ENCODE measurements at places on chromosomes 4 and X. TPM values are rescaled to one million over a fixed set of nuclear protein-coding genes. Genes with fewer than 3 reads are reported as not detected.

FDCSP gene
- not detected for total RNA-seq

BRS3 gene
- not detected for total RNA-seq

MAGEA1 gene
- total RNA-seq, result not detected

DNA sequence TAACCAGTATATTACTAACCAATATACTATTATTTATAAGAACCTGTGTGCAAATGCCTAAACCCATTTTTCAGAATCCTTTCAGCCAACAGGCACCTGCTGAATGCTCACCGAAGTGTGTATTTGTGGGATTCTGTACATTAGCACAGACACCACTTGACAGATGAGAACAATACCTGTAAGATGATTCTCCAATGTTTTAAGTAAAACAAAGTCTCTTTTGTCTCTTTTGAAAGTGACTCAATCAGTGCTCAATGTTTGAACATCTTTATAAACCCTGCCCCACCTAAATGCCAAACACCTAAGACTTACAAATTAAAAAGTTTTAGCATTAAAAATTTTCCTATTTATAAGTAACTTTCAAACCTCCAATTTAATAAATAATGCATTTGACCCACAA, 763 bp downstream of the ASB9 start:
- no peak for DNase-seq

DNA sequence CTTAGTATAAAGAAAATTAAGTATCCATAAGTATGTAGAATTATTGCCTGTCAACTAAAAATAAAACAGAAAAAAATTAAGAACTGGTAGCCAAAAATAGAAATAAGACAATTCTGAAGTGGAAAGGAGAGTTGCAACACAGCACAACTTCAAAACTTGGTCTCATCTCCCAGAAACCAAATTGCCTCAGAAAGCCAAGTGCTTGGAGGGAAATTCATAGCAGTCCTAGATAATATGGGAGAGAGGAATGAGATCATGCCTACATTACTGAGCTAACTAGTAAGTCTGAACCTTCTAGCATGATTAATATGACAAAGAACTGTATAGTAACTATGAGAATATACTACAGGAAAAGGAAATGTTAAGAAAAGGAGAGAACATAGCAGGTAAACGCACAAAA, 256.5 kb downstream of the LDB2 start:
- no peak for DNase-seq

DNA sequence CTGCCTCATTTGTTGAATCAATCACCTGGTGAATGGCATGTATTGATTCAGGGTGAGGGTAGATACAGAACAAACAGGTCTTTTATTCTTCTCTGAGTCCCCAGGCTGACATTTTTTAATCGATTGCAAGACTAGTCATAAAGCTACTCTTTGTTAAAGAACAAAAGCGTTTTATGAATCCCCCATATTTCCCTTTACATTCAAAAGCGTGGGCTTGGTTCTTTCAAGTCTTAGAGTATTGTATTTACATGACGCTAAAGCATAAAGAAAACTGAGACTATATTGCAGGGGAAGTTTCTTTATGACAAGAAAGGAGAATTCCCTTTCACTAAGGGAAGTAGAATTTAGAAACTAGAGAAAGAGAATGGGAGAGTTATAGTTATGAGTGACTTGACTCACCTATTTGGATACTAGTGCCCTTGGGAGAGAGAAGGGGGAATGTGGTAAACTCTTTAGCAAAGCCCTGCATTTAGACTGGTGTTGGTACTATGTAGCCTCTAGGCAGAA, 69.3 kb upstream of the PDE5A start:
- no peak for DNase-seq

DNA sequence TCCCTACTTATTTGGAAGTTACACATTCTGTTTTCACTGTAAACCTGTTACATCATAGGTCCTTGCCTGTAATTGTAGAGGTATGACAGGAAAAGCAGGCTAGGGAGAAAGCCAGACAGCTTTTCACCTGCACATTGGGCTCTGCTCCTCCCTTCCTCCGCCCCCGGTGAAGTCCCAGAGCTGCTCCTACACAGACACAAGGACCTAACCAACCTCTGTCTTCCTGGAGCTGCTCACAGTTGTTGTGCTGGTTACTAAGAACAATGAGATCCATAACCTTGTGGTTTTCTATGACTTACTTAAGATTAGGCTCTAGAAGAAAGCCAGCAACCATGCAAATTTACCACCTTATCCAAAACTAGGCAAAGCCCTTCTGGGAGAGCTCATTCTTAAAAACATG, 40.0 kb downstream of the MOSPD2 start:
- DNase-seq, result no peak

DNA sequence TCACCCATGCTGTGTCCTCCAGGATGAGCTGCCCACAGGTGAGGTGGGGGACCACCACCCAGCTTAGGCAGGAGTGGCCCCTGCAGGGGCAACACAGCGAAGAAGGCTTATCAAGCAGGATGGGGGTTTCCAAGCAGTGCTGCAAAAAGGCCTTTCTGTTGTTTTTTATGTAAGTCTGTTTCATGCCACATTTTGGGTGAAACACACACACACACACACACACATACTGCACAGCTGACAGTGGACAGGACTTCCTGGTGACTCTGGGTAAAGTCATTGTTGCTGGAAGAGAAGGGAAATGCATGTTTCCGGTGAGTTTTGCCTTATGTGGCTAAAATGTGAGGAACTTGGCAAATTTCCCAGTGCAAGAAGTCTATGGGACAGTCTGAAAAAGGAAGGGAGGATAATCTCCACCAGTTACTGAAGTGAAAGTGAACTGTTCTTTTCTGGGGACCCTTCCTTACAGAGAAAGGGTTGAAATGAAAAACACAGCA, 119.2 kb downstream of the IRF2 start:
- no peak for DNase-seq

DNA sequence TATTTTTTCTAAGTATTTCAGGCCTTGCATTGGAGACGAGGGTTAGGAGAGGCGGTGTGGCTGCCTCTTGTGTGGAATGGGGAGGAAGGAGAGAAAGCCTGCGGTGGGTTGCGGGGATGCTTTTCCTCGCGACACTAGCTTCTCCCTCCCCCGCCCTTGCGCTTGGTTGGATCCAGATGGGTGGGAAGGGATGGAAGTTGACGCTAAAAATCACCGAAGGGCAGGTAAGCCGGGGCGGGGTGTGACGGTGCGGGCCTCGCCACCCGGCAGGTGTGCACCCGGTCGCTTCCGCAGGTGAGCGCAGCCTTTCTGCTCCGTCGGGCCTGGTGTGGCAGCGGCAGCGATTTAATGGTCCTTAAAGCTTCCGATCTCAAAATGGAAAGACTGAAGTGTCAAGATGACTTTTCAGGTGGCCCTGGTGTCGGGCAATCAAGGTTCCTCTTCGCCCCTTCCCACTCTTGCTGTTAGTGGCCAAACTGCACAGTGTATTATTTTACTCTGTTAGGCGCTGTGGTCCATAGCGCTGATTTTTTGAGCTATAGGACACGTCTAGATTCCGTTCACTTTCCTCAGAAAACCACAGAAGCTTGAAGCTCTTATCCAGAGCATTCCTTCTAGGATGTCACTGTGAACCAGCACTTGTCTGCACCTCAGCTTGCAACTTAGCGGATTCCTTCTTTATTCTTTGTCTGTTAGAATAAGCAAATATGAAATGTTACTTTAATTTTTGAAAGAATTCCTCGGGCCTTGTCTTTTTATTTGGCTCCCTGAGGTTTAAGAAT, 765 bp downstream of the ENOPH1 start:
- DNase-seq, result no peak

GRCh38 chrX:140132937-140133336, 167.6 kb upstream of the CXorf66 start:
- no peak for DNase-seq

GRCh38 chrX:34147345-34147744, 15.2 kb upstream of the FAM47A start:
- peak; percentile 89 for DNase-seq

DNA sequence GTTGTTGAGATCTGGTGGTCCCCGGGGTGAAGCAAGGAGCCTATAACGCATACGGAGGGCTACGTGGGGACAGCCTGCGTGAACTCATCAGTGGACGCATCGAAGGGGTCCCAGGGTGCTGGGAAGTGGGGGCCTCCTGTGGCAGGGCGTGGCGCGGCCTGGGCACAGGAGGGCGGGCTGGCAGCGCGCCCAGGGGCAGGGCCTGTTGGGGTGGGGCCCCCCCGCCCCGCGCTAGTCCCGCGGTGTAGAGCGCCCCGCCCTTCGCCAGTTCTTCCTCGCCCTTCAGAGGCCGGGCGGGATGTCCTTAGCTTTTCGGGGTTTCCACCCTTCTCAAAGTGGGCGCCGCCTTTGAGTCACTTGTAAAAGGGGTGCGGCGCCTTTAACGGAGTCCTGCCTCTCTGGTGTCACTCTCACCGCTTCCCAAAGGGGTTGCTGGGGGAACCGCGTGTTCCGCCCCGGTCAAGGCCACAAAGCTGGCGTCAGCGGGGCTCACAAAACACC, 632 bp downstream of the PLP2 start:
- no peak for DNase-seq

- no peak for DNase-seq
These were observed 871 bp upstream of the HPGD start for GRCh38 chr4:174523025-174523693.

DNA sequence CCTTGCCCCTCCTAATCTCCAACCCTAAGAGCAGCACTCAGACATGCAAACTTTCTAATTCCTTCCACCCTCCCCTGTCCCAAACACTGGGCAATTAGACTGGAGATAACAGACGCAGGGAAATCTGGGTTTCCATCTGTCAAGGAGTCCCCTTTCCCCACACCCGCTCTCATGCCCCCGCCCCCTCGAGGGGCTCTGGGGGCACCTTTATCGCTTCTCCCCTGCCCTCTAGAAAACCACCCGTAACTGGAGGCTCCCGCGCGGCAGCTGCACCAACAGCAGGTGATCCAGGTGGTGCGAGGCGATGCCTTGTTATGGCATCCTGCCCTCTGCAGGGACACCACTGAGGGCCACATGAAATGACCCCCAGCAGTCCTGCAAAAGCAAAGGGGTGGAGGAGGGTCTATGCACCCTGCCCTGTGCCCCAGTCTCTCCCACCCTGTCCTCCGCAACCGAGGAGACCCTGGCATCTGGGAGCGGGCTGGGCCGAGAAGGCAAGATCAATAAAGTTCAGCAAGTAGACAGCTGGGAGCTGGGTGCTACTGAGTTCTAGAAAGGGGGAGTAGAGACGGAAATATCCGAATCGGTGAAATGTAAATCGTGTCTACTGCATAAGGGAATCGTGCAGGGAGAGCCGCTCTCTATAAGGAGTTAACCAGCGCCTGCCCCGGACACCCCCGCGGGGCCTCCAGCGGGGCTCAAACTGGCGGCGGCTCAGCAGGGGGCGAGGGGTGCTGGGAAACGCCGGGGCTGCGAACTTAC, 1.6 kb downstream of the KCTD8 start:
- peak; percentile 68 for DNase-seq

Data from chondrocyte (in vitro differentiated cells).